ENCODE measurements at places on chromosomes 16 and 17.
A peak's percentile ranks its signal among the peaks of the same experiment; 100 is the strongest.

GRCh38 chr16:9422762-9423513, 331.5 kb downstream of the HAPSTR1 start:
- no peak for DNase-seq

DNA sequence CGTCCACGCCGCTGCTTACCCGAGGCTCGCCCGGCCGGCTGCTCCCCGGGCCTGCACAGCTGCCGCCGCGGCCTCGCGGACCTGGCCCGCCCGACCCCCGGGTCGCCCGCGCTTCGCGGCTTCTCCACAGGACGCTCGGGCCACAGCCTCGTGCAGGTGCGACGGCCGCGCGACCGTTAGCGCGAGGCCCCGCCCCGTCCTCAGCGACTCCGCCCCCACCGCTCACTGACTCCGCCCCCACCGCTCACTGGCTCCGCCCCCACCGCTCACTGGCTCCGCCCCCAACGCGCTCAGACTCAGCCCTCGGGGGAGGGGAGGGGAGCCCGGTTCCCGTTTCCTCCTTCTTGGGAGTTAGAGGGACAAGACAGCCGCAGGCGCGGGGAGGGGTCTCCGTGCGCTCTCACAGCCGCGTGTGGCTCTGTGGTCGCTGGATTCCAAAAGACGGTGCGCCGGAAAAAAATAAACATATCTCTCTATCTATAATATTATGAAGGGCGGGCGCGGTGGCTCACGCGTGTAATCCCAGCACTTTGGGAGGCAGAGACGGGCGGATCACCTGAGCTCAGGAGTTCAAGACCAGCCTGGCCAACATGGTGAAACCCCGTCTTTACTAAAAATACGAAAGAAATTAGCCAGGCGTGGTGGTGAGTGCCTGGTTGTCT, at the start of gene MEIOB:
TSS of gene MEIOB (minus strand) at position 191 of the 662 bp plus-strand sequence. CDS start 3,989 bp downstream, outside the sequence.
- DNase-seq: no peak

DNA sequence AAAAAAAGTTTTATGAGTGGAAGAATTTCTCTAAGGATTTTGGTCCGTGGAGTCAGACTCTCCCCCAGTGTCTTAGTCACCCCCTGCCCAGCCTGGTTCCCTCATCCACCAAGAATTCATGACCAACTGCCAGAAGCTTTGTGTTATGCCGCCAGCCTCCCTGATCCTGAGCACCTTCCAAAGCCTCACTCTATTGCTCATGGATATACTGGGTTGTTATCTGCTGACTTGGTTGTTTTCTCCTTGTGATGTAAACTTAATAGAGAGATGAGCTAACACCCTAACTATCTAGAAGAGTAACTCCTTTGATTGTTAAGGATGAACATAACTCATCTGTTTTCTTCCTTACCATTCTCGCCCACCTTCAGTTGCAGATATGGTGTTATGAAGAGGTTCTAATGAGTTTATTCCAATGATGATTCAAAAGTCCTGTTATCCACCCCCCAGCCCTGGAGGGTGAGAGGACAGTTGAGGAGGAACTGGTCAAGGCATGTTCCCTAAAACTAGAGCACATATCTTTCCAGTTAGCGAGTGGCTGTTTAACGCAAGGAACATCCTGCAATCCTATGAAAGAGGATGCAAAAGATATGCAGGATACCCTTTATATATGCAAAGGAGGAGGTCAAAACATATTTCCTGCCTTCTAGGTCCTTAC, 1.5 kb upstream of the PSMD3 start:
- DNase-seq: peak; percentile 67

DNA sequence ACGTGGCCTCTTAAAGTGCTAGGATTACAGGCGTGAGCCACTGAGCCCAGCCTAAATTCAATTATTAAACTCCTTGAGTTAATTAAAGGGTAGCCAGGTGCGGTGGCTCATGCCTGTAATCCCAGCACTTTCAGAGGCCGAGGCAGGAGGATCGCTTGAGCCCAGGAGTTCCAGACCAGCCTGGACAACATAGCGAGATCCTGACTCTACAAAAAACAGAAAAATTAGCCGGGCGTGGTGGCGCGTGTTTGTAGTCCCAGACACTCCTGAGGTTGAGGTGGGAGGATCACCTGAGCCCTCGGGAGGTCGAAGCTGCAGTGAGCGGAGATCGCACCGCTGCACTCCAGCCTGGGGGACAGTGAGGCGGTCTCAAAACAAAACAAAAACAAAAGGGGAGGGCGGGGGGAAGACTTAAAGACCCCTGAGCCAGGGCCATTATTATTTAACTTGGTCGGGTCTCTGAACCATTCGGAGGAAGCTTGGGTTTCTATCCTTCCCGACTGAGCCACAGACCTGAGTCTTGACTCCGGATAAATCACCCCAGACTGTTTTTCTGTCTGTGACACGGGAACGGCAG, 19.5 kb downstream of the BCL7C start:
- no peak for DNase-seq

- no peak for DNase-seq
These were observed 14.2 kb downstream of the CTU2 start for GRCh38 chr16:88720396-88720970.
